ENCODE measurements at places on chromosomes 6 and 20.
A peak's percentile ranks its signal among the peaks of the same experiment; 100 is the strongest.

DNA sequence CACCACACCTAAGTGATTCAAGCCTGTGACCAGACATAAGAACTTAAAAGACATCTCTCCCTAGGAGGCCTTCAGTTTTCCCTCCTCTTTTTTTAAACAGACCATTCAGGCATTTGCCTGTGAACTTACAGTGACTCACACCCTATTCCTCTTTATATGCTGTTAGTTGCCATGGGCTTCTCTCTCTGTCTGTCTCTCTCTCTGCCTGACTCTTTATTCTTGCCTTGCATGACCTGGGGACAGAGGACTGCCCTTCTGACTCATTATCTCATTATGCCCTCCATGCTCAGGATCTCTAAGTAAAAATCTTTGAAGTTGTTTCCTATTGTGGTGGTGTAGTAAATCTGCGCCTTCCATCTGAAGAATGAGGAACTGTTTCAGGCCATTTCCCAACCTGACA, 442.2 kb upstream of the MAN1A1 start:
- DNase-seq = no peak

- DNase-seq = no peak
Observed at GRCh38 chr20:3296261-3297078, 57.5 kb upstream of the SLC4A11 start.

DNA sequence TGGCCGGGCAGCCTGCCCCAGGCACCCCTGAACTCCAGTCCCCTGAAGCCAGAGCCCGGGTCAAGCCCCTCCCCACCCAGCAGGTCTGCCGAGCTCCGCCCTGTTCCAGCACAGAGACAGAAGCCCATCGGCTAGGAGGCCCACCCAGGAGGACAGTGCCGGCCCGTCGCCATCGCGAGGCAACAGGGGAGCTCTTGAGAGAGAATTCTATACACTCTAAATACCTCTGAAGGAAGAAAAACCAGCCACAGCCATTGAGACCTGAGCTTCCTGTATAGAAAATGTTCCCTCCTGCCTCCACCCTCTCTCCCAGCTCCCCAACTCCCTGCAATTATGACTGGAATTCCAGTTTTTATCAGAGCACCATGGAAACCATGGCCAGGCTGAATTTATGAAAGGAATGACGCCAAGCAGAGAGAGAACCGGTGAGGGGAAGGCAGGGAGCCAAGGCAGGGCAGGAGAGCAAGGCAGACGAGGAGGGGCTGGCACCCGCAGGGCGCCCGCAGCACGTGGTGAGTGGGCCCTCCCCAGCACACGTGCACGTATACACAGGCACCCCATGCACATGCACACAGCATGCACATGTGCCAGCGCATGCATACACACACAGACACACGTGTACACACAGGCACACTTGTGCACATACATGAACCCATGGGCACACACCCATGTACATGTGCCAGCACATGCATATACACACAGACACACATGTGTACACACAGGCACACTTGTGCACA, 27.6 kb upstream of the MRGBP start:
- DNase-seq = no peak

- DNase-seq = peak; percentile 59
Observed at GRCh38 chr20:54350415-54350814, 125.0 kb upstream of the DOK5 start.

- no peak for DNase-seq
Observed at GRCh38 chr6:133890711-133891148, 1.8 kb downstream of the TCF21 start.

DNA sequence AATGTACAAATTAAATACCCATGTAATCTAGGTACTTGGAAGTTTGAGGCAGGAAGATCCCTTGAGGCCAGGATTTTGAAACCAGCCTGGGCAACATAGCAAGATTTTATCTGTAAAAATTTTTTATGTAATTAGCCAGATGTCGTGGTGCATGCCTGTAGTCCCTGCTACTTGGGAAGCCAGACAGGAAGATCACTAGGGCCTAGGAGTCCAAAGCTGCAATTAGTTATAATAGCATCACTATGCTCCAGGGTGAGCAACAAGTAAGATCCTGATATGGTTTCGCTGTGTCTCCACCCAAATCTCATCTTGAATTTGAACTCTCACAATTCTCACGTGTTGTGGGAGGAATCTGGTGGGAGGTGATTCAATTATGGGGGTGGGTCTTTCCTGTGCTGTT, 535.8 kb downstream of the TENT5A start:
- no peak for DNase-seq

- DNase-seq = peak; percentile 78
Observed at GRCh38 chr6:26175428-26176181, 88.4 kb downstream of the HFE start.

- no peak for DNase-seq
Observed at GRCh38 chr6:79385893-79386292, 151.3 kb downstream of the LCA5 start.

DNA sequence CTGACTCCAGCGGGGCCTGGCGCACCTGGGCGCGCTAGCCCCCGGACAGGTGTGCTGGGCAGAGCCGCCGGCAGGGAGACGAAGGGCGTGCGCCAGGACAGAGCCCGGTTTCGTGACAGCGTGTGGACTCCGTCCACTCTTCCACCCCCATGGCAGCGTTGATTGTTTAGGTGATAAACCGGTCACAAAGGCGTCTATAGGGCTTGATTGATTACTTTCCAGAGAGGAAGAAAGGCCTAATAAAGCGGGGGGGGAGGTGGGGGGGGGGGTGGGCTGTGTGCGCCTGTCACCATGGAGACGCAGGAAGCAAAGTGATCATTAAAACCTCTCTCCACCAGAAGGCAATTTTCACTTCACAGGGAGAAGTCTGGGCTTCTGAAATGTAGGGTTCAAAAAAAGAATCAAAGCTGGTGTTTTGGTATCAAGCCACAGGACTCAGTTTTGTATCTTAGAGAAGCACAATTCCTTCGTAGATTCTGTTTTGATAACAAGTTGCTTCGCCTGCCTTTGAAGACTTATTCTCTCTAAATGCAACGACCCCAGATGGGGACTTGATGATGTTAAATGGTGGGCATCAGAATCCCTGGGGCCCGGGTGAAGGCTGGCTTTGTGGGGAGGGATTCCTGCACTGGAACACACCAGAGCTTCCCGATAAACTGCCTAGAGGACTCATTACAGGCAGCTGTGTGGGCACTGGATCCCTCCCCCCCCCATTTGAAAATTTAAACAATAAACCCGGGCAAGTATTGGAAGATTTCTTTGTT, 1.4 kb downstream of the PHACTR3 start:
- DNase-seq = no peak

DNA sequence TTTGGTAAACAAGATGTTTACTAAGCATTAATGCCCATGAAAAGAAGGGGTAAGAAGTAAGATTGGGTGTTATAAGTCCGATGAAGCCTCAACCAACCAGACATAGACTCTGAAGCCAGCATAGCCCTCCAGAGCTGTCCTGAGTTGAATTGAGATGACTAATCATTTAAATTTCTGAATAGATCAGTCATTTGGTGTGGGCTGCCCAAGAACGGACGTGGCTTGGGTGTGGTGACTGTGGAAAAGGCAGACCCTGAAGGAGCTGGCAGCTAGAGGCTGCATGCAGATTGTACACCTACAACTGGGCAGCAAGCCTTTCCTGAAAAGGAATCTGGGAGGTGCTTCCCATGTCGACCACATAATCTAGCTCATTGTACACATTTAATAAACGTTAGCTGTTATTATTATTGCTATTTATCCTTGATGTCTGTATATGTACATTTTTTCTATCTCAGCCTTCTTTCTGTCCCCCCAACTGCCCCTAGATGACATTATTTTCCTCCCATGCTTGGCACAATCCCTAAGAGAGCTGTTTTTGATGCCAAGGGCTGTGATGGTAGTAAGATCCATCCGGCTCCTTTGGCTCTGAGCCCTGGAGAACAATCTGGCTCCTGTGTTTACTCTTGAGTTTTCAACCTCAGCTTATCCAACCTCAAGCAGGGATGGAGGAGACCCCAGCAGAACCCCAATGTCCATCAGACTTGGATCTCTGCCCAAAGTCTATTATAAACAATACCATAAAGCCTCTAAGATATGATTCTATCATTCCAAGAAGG, 57.6 kb upstream of the JAG1 start:
- no peak for DNase-seq

- DNase-seq = no peak
Observed at GRCh38 chr6:108235127-108235526, 25.7 kb downstream of the SNX3 start.

DNA sequence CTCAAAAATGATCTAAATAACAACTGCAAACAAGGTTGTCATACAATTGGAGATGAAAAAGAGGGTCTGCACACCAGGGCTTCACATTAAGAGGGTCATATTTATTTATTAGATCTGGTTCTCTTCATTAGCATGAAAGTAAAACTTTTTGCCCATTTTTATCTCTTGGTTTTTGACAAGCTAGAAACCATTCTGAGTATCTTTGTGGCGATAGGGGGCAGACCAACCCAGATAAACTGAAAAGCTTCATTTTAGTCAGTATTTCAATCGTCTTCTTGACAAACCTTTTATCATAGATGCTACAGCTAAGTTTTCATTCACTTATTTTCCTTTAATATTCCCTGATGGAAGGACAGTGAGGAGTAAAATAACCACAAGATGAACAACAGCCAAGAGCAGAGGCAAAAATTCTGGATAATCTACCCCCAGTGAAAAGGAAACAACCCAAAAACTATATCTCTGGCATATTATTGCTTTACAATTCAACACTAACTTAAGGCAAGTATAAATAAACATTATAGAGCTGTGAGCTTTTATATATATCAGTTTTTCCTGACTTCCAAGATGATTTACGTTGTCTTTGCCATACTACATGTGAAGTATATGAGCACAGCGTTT, 45.2 kb downstream of the THEMIS start:
- peak; percentile 47 for DNase-seq

DNA sequence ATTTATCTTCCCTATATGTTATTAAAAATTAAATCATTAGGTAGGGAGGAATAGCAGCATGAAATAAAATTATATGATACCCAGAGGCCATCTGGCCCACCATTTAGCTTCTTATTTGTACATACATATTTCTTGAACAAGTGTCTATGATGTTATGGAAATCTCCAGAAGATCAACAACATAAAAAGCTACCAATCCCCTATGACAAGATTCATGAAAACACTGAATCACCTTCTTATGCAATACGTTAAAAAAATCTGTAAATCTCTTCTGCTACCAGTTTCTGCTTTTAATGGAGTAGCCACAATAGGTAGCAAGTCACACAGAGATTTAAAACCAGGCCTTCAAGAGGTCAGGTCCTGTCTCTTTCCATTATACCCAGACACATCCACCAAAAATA, 125.8 kb upstream of the ENPP5 start:
- DNase-seq = no peak

Data from activated CD4-positive, alpha-beta T cell treated with anti-CD3 and anti-CD28 coated beads, Interleukin-2, Interleukin-6, amounts not matched to agents 100 ng/mL and 50 ng/mL, durations not matched to agents 16 hours and 8 hours (primary cell).